ENCODE measurements at places on chromosomes 11 and 22.

- DNase-seq = no peak
Observed at GRCh38 chr22:48940266-48941032, 887.2 kb downstream of the BRD1 start.

GRCh38 chr22:31586137-31586920, 75.7 kb downstream of the PISD start:
- no peak for DNase-seq

DNA sequence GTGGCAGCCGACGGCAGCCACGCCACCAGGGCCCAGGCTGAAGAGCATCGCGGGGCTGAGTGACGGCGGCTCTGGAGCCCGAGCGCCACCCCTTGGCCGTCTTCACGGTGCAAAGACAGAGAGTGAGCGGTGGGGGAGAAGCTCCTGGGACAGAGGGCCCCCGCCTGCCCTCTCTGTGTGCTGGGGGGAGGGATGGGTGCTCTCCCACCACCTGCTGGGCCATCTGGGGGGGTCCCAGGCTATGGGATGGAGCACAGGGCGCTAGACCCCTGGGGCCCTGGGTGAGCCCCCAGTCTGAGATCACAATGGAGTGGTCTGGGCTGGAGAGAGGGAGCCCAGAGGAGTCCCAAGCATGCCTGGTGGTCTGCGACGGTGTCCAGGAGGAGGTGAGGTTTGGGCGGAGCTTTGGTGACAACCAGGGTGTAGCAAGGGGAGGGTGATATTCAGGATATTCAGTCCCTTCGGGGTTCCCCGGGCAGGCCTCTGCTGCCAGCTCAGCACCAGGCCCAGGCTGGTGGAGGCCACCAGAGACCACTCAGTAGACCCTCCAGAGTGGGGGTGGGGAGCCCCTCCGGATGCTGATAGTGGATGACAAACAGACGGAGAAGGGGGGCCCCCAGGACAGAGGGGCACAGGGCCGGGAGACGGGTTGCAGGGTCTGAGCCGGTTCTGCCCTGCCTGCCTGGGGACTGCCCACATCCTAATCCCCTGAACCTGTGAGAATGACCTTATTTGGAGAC, 78.1 kb upstream of the PRR5 start:
- peak; percentile 75 for DNase-seq

- DNase-seq = peak; percentile 2
Observed at GRCh38 chr22:47165338-47166032, 403.0 kb downstream of the TBC1D22A start.

GRCh38 chr11:2197771-2198520, 26.3 kb upstream of the TH start:
- no peak for DNase-seq

- no peak for DNase-seq
Observed at GRCh38 chr11:5736396-5736795, at the start of gene OR56B1. TSS of gene OR56B1 (plus strand) at chr11:5736448. CDS start at chr11:5736517, 69 bp downstream.

DNA sequence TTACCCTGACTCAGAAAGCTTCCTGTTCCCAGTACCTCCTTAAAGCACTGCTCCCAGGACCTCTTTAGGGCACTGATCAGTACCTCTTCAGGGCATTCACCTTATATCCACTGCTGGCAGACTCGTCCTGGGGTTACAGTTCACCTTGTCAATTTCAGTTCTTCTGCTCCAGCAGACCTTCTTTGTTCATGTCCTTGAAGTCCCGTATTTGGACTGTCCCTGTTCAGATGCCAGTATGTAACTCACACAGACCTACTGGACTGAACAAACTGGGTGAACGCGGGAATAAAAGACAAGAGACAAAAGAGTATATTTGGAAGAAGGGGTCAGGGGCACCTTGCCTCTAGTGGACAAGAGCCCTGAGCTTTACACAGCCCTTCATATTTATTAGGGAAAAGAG, 31.8 kb upstream of the NCAM1 start:
- DNase-seq = no peak

GRCh38 chr11:18696638-18697225, 1.8 kb upstream of the TMEM86A start:
- DNase-seq = no peak

- no peak for DNase-seq
Observed at GRCh38 chr11:124971810-124972209, 17.8 kb downstream of the CCDC15 start.

DNA sequence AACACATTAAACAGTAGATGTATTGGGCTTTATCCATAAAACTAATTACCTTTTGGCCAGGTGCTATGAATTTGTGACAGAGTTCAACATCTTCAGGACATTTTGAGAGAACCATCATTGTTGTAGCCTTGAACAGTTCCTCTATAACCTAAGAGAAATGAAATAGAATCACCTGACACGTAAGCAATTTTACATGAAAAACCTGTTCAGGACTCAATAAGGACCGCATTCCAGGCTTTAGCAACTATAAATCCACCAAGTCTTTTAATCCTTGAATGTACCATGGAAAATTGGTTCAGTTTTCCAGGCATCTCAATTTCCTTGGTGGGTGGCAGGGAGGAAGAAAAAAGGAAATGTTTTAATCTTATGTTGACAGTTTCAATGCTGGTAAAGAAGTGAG, 60.9 kb upstream of the GAB2 start:
- no peak for DNase-seq

GRCh38 chr22:18085188-18085587, 7.4 kb downstream of the PEX26 start:
- no peak for DNase-seq

GRCh38 chr11:87281496-87281895, 243.8 kb downstream of the TMEM135 start:
- DNase-seq = no peak

DNA sequence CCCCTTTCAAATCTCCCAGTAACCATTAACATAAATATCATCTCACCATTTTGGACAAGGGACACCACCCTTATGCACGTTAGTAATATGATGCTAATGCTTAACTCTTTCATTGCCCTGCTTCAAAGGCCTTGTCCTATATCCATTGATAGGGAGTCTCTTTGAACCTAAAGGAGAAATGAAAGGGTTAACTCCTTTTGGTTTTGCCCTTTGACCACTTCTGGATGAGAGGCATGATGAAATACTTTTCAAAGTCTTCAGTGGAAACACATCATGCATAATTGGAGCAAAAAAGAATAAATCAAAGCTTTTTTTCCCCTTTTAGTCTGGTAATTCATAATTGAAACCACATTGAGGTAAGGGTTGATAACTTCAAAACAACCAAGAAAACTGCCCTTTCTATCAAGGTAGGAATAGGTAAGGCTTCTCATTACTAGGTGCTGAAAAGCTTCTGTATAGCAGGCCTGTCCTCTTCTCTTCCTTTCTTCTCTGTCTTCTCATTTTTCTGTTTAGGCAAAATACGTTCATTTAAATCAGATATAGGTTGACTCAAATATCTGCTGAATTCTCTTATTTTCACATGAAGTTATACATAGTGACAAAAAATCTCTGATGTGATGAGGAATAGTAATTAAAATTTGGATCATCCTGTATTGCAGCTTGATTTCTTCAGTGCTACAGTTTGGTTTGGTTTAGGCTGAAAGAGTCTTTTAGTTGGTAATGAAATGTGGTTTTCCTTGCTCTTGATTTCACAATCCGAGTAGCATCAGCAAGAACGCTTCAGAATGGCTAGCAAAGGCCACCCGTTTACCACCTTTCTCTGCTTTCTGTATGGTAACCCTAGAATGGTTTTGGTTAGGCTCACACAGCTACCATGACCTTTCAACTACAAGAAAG, 94.8 kb downstream of the EXT2 start:
- no peak for DNase-seq

GRCh38 chr22:47552541-47553205, 790.2 kb downstream of the TBC1D22A start:
- DNase-seq = no peak

GRCh38 chr22:49208768-49209252, 618.9 kb downstream of the BRD1 start:
- DNase-seq = no peak

- no peak for DNase-seq
Observed at GRCh38 chr11:68665436-68665835, 18.9 kb upstream of the GAL start.

- no peak for DNase-seq
Observed at GRCh38 chr11:32262367-32262766, 171.5 kb downstream of the RCN1 start.

DNA sequence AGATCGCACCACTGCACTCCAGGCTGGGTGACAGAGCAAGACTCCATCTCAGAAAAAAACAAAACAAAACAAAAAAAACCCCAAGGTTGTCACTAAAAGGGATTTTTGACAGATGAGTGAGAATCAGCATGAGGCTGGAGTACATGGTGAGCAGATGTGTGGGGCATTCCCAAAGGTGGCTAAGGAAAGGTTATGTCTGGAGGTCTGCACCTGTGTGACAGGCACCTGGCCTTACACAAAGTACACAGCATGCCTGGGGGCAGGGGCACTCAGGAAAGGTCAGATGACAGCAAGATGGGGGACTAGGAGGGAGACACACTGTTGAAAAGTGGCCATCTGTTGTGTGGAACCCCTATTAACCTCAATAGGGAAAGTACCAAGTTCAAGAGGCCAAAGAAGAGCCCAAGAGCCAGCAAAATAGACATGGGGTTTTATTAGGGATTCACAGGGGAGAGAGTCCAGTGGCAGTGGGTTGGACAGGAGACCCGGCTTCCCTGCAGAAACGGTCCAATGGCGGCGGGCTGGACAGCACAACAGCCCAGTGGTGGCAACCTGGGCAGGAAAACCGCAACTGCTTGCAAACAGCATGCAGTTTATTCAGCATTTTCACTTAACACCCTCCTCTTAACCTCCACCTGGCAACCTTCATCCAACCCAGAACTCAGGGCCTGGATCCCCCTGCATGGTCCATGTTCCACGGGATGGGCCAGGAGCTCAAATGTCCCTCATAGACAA, 101.1 kb downstream of the MICAL2 start:
- no peak for DNase-seq

DNA sequence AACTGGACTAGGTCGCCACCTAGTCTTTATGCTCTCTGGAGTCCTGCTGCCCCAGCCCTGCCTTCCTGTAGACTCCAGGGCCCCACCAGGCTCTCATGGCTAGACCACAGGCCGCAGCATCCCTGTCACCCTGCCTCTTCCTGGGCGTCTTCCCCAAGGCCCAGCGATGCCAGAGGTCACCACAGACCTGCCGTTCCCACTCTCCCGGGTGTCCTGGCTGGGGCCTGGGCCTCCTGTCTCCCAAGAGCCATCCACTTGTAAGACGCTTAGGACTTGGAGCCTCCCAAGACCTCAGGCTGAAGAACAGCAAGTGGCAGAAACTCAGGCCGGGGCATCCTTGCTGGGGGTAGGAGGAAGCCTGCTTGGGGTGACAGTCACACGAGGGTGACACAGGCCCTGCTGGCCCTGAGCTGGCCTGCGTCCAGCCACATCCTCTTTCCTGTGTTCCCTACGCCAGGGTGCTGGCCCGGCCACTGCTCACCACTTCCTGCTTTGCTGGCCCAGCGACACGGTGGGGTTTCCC, 2.0 kb upstream of the TCIRG1 start:
- no peak for DNase-seq

Measured in WERI-Rb-1 (cell line).